ENCODE measurements at places on chromosomes 3 and 15.

DNA sequence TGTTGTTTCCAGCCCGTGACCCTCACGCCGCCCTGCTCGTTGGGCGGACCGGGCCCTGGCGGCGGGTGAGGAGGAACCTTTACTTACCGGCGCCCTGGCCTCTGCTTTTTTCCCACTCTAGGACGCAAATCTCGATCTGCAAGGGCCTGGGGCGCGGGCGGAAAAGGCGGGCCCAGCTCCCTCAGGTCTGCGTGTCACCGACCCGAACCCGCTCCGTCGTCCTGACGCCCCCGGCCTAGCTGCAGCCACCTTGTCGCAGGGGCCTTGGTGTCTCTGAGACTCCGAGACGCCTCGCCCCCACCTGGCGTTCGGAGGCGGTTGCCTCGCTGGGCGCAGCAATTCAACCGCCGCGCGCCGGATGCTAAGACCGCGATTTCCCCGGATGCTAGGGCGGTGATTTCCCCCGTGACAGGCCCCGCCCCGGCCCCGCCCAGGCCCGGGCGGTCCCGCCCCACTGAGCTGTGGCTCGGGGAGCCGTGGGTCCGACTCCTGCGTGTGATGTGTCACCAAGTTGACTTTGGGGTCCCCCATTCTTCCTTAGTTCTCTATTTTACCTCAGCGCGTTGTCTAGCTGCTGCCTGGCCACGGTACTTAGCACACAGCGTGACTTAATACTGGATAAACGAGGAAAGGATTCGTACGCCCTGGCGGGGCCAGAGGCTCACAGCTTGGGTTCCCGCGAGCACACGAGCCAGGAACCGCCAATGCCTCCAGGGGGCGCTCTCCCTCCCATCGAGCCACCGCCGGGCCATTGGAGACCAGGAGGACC, at the start of gene RPL39L:
Gene RPL39L (minus strand): TSS at position 371 of the 769 bp plus-strand sequence. CDS start 18,196 bp downstream, outside the sequence.
- DNase-seq = peak; percentile 89

DNA sequence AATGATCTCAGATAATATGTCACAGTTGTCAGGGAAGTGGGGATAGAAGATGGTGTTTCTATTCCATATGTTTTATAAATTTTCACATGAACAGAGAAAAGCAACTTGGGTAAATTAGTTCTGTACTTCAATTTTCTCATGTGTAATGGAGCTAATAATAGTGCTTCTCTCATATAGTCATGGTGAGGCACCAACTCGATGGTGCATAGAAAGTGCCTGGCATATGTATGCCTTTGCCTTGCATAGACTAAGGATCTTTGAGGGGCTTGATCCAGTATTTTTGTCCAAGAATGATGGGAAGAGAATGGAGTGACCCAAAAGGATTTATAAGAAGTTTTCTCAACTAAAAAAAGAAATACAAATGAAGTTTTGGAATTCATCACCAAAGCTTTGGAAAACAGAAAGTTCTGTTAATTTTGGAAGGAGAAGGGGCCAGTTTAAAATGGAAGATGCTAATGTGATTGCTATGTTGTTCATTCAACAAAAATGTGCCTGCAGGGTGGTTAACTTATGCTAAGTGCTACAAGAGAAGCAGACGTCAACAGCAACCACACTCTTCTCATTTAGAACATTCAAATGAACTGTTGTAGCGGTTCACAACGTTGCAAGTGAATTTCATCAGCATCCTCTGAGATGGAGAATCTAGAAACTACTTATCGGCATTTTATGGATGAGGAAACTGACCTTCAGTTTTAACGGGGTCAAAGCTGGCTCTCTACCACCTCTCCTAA, 86.1 kb downstream of the RTP4 start:
- no peak for DNase-seq

DNA sequence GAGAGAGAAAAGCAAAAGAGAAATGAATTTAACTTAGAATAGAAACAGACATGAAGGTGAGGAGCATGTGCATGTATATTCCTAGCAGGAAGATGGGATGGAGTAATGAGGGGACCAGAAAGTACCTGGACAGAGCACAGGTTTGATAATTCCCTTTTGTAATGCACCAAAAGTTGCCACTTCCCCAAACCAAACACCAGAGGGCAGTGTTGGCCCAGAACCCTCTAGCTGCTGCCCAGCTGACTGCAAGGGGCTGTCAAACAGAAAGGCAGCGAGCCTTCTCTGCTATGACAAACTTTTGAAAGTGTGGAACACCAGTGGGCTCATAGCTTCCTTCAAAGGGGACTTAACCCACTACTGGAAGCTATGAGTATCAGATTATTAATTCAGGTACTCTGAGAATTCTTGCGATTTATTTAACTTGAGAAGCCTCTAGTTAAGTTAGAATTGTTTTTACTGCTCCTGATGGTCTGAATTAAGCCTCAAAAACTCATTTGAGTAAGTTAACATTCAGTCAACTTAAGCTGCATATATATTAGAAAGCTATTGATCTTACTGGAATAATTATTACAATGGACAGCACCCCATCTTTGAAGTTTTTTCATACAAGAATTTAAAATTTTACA, 234.9 kb downstream of the NEK10 start:
- DNase-seq = peak; percentile 31

- no peak for DNase-seq
Observed at GRCh38 chr3:41129731-41130130, 69.6 kb upstream of the CTNNB1 start.

GRCh38 chr15:34849364-34849959, 54.1 kb upstream of the ACTC1 start:
- DNase-seq = no peak

DNA sequence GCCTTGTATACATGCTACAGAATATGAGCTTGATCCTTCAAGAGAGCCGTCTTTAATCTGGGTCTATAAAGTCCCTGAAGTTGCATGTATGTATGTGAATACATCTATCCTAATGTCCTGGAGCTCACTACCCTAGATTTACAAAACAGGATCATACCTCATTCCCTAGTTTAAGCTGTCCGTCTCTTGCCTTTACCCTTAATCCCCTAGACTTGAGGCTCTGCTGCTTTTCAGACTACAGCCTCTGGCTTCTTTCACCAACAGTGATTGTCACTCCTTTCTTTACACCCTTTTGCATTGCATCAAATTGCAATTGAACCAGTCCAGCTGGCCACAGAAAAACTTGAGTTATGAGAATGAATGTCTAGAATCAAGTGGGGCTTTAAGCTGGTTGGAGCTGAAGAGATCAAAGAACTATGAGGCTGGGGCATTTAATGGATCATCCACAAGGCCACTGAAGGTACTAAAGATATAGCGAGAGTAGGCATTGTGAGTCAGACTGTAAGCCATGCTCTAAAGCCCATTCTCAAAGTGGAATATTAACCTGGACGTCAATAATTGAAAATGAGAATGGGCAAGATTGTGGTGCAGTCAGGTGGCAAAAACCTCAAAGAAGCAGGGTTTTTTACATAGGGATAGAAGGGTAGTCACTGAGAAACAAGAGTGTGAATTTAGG, 12.3 kb upstream of the PLD1 start:
- DNase-seq = no peak

DNA sequence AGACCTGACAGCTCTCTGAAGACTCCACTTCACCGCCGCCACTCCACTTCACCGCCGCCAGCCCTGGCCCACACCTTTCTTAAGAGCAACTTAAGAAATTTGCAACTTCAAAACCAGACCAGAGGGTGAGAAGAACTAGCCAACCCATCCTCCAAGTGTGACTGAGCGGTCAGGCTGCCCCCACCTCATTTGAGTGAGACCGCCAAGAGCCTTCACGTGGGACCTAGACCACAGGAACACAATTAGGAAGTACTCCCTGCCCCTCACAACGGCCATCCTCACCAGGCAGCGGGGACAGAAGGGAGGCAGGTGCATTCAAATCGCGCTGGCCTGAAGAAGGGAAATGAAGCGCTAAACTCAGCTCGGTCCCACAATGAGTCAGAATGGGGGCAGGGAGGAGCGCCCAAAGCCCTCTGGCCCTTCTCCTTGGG, 156.8 kb upstream of the BCL6 start:
- DNase-seq = no peak

GRCh38 chr3:158702815-158703481, 29.3 kb downstream of the RARRES1 start:
- no peak for DNase-seq

DNA sequence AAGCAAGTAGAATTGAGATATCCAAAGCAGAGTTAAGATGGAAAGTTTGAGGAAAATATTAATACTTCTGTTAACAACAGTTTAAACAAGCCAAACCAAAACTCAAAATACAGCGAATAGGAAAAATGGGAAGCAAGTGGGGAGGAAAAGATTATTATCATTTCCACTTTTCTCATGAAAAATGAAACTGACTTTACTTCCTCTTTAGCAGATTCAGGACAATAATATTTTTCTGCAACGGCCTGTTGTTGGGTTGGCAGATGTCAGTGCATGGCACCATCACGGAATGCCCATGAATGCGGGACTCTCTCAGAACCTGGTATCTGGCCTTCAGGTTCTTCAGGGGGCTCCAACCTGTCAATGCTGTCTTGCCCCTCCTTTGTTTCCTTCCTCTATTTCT, 11.1 kb downstream of the ANKUB1 start:
- no peak for DNase-seq

DNA sequence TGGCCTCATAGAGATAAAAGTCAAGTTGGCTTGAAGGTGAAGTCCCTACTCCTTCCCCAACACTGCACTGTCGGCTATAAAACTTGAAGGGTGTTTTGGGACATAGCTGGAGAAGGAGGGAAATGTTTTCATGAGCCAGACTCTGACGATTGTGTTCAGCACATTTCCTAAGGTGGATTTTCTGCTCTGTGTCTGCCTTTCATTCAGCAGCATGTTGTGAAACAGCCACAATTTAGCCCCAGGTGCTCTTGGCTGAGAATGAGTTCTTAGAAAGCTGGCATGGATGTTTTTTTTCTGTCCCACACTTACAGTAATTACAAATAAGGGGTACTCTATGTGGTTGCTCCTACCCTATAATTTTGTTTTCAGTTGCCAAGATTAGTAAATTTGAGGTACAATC, 492.4 kb downstream of the MCTP2 start:
- no peak for DNase-seq

DNA sequence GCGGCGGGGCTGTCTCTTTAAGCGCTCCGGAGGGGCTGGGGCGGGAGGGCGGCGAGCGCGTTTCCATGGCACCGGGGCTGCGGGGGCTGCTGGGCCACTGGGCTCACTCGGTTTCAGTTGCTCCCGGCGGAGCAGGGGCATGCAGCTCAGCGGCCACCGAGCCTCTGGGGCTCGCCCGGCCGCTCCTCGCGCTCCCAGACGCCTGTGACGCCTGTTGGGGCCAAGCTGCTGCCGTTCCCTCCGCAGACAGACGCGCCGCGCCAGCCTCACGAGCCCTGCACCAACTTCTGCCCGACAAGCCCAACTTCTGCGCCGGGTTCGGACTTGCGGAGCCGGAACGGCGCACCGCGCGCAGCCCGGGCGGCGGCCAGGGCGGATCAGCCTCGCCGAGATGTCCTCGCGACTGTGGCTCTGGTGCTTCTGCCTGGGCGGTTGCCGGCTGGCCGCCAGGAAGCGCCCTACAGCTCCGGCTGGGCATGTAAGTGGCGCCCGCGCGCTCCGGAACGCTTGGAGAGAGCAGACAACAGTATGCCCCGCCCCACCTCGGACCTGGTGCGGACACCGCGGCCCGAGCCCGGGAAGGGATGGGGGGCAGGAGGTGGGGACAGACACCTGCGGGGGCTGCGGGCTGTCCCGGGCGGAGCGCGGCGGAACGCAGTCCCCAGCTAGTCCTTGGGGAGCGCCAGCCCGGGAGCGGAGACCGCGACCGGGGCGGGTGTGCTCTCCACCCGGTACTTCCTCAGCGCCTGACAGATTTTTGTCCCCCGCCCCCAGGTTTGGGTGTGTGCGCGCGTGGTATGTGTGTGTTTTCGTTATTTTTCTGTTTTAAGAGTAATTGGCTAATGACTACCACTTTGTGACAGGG, 154.1 kb upstream of the GOLIM4 start:
- DNase-seq = no peak

DNA sequence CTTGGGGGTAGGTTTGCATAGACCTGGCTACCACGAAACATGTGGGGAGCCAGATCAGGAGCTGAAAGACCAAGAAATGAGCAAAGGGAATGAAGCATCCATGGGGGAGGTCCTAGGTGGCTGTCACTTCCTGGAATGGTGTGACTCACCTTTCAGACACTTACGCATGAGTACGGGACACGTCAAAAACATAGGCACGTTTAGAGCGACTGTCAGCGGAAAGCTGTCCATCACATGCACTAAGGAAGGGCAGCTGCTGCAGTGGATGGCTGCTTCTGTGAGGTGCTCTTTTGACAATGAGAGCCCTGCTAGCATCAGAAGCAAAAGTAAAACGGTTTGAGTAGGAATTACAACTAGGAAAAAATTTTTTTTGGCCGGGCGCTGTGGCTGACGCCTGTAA, 244.6 kb upstream of the CCDC54 start:
- DNase-seq = no peak

- DNase-seq = no peak
Observed at GRCh38 chr3:65497236-65497635, 541.5 kb downstream of the MAGI1 start.

- DNase-seq = no peak
Observed at GRCh38 chr3:194858382-194858781, 172.7 kb downstream of the FAM43A start.

GRCh38 chr15:81239190-81239589, 42.5 kb downstream of the IL16 start:
- no peak for DNase-seq

DNA sequence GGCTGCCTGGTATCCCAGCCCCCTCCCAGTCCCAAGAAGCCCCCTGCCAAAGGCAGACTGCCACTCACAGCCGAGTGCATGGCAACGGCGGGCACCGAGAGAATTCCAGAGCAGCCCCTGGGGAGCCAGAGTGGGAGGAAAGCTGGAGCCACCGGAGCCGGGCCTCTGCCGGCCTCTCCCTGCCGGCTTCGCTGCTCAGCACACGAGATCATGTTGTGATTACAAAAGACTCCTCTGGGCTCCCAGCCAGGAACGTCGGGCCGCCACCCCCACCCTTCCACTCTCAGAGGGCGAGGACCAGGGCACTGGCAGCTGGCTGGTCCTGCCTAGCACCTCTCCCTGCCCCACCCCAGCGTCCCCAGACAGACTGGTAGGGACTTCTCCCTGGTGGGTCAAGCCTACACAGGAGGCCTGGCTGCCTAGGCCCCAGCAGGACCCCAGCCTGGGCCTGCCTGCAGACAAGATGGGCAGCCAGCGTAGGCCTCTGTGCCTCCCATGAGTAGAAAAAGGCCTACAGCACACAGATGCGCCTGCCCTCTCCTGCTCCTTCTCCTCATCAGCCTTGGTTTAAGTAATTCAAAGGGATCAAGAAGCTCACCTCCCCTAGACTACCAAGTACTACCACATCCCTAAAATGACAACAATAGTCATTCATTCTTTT, at the start of gene CCDC9B:
Gene CCDC9B (minus strand): TSS at position 200 of the 661 bp plus-strand sequence. CDS start 120 bp downstream, at position 80.
- DNase-seq = no peak

- DNase-seq = no peak
Observed at GRCh38 chr3:72011485-72011884, 226.5 kb upstream of the PROK2 start.

GRCh38 chr15:32120577-32121383, 90.5 kb downstream of the CHRNA7 start:
- DNase-seq = no peak
